ENCODE measurements at places on chromosomes 3 and 15.

DNA sequence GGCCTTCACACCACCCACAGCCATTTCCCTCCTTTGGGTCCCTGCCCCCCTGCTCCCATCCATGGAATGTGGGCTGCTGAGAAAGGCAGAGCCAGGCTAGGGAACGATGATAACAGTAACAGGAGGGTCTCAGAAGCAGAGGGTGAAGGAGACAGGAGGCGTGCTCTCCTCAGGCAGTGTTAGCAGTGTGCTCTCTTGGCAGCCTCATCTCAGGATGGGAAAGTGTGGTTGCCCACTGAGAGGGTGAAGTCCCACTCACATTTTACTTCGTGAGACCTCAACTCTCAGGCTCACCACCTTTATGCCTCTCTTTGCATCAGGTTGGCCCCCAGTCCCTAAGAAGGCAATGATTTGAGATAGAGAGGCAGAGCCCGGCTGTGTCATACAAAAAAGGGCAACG, 24.5 kb downstream of the TIGIT start:
- H3K27me3 ChIP-seq = no peaks in the 10 kb centered on the region
- peaks cover 52% of the 10 kb centered on the region for H3K4me1 ChIP-seq

GRCh38 chr3:126155280-126155640, 25.1 kb downstream of the ALDH1L1 start:
- H3K27me3 ChIP-seq = no peaks in the 10 kb centered on the region
- no peak overlapping the region for H3K4me3 ChIP-seq
- H3K36me3 ChIP-seq = no peaks in the 10 kb centered on the region
- no peak overlapping the region for H3K27ac ChIP-seq
- DNase-seq = no peak
- H3K4me1 ChIP-seq = no peaks in the 10 kb centered on the region

DNA sequence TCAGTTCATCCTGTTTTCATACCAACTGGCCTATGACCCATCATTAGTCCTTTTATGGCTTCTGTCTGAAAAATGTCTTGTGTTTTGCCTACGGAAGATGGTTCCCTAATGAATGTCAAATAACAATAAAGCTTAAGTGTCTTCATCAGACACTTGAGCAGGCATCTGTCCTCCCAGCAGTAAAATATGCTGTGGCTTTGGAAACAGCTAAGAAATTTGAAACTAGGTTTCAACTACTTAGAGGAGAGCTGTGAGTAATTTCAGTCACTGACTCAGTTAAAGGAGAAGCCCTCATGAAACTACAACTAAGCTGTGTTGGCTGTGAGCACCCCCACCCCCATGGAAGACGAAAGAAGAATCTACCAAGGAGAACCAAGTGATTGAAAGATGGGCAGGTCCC, 409.4 kb upstream of the PPP2R3A start:
- H3K36me3 ChIP-seq = no peaks in the 10 kb centered on the region
- no peaks in the 10 kb centered on the region for H3K4me1 ChIP-seq
- no peak overlapping the region for H3K27ac ChIP-seq
- H3K4me3 ChIP-seq = no peak overlapping the region
- DNase-seq = no peak

GRCh38 chr3:196124608-196125007, 42.7 kb upstream of the TFRC start:
- no peaks in the 10 kb centered on the region for H3K27me3 ChIP-seq
- peaks cover 2% of the 10 kb centered on the region for H3K36me3 ChIP-seq
- no peak overlapping the region for H3K27ac ChIP-seq
- DNase-seq = no peak
- peaks cover 66% of the 10 kb centered on the region for H3K4me1 ChIP-seq

GRCh38 chr15:77336006-77336405, 83.9 kb downstream of the PEAK1 start:
- H3K27me3 ChIP-seq = no peaks in the 10 kb centered on the region
- H3K27ac ChIP-seq = no peak overlapping the region
- H3K4me1 ChIP-seq = peaks cover 8% of the 10 kb centered on the region

- H3K27ac ChIP-seq = no peak overlapping the region
- H3K4me1 ChIP-seq = no peaks in the 10 kb centered on the region
- no peak for DNase-seq
- H3K36me3 ChIP-seq = peaks cover 39% of the 10 kb centered on the region
Measured at GRCh38 chr3:12829886-12830784, 11.2 kb downstream of the RPL32 start.

- DNase-seq = no peak
- no peak overlapping the region for H3K27ac ChIP-seq
- H3K27me3 ChIP-seq = no peaks in the 10 kb centered on the region
Measured at GRCh38 chr3:88209356-88209755, 59.6 kb downstream of the C3orf38 start.

DNA sequence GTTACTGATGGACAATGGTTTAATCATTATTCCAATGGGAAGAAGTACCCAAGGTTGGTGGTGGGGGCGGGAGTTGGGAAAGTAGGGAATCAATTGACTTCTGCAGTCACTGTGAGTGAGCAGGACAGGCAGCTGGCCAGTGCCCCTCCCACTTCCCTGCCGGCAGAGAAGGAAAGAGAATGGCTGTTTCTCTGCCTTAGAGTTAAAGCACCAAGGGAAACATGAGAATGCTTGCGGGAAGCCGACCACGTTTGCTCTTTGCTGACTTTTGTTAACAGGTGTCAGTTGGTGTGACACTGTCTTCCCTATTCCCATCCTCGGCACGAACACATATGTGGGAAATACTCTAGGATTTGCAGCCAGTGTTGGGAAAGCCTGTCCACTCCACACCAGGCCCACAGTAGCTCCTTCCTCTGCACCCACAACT, 33.5 kb upstream of the MFSD1 start:
- no peaks in the 10 kb centered on the region for H3K4me1 ChIP-seq
- H3K36me3 ChIP-seq = no peaks in the 10 kb centered on the region
- DNase-seq = no peak
- H3K27ac ChIP-seq = no peak overlapping the region
- H3K27me3 ChIP-seq = no peaks in the 10 kb centered on the region
- no peak overlapping the region for H3K4me3 ChIP-seq

GRCh38 chr3:29978036-29978435, 628.4 kb upstream of the TGFBR2 start:
- H3K4me1 ChIP-seq = no peaks in the 10 kb centered on the region
- no peaks in the 10 kb centered on the region for H3K36me3 ChIP-seq
- H3K4me3 ChIP-seq = no peak overlapping the region
- peaks cover 10% of the 10 kb centered on the region for H3K27me3 ChIP-seq

- DNase-seq = no peak
- H3K4me3 ChIP-seq = no peak overlapping the region
- no peaks in the 10 kb centered on the region for H3K36me3 ChIP-seq
- no peak overlapping the region for H3K27ac ChIP-seq
- no peaks in the 10 kb centered on the region for H3K27me3 ChIP-seq
- H3K4me1 ChIP-seq = no peaks in the 10 kb centered on the region
Measured at GRCh38 chr3:182325213-182325950, 467.9 kb upstream of the ATP11B start.

GRCh38 chr3:32460031-32460749, 42.5 kb downstream of the CMTM6 start:
- peaks cover 33% of the 10 kb centered on the region for H3K4me1 ChIP-seq
- peak overlapping the region; percentile 80 for H3K4me3 ChIP-seq

- no peak overlapping the region for H3K27ac ChIP-seq
- H3K4me3 ChIP-seq = no peak overlapping the region
- no peak for DNase-seq
- no peaks in the 10 kb centered on the region for H3K36me3 ChIP-seq
Measured at GRCh38 chr3:12120374-12121140, 38.2 kb downstream of the TIMP4 start.

DNA sequence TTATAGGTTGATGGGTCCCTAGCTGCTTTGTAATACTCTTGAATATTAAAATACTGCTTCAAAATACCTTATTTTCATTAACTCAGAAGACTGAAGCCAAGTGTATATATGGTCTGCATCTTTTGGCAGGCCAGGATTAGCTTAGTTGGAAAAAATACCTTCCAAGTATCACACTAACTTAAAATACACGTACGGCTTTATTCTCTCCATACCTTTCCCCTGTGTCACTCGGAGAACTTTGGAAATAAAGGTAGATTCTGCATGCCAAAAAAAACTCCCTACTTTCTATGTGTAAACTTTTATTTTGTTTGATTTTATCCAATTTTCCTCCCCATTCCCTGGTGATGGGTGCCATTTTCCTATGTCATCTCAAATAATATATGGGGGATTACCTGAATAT, 422.3 kb upstream of the MDFIC2 start:
- no peak for DNase-seq
- no peak overlapping the region for H3K4me3 ChIP-seq
- no peak overlapping the region for H3K27ac ChIP-seq

DNA sequence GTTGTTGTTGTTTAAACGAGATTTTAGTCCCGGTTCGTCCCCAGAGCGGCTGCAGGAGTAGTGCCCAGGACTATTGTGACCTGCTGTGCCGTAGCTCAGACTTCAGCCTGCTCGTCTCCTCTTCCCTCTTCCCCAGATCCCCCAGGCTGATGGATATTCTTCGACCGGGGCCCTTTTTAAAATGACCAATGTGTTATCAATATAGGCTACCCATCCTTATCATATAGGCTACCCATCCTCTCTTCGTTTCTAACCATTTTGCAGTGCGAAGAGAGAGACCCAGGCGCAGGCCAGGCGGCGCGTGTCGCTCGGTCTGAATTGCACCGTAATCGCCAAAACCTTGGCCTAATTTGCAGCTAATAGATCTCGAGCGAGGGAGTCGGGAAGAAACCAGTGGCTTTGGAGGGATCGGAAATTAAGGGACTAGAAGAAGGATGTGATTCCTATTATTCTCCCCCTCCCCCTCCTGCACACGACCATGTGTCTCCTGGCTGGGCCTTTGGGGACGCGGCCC, 23.0 kb downstream of the NR2F2 start:
- no peak overlapping the region for H3K27ac ChIP-seq
- peaks cover 64% of the 10 kb centered on the region for H3K27me3 ChIP-seq
- peaks cover 8% of the 10 kb centered on the region for H3K36me3 ChIP-seq
- peaks cover 20% of the 10 kb centered on the region for H3K4me1 ChIP-seq
- no peak overlapping the region for H3K4me3 ChIP-seq
- no peak for DNase-seq

- no peak overlapping the region for H3K27ac ChIP-seq
- DNase-seq = no peak
- H3K4me3 ChIP-seq = no peak overlapping the region
- H3K36me3 ChIP-seq = no peaks in the 10 kb centered on the region
- H3K4me1 ChIP-seq = no peaks in the 10 kb centered on the region
- no peaks in the 10 kb centered on the region for H3K27me3 ChIP-seq
Measured at GRCh38 chr3:136994772-136995516, 37.2 kb downstream of the IL20RB start.

DNA sequence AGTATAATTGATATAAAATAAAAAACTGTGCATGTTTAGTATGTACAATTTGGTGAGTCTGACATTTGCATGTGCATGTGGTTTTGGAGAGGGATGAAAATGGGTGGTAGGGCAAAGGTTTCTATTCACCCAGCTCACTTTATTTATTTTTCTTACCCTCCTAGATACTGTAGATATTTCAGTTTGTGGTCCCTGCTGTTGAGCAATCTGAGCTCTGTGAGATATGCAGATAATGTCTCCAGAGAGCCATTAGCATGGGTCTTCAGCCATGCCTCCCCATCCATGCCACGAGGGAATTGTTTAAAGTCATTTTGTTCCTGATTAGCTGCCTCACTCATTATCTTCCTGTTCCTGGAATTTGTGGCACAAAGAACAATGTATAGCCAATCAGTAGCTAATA, 44.4 kb upstream of the B3GALNT1 start:
- H3K4me3 ChIP-seq = no peak overlapping the region
- no peaks in the 10 kb centered on the region for H3K36me3 ChIP-seq
- DNase-seq = no peak

GRCh38 chr3:85210540-85210939, 251.8 kb downstream of the CADM2 start:
- no peaks in the 10 kb centered on the region for H3K4me1 ChIP-seq
- no peak overlapping the region for H3K4me3 ChIP-seq
- no peak overlapping the region for H3K27ac ChIP-seq
- no peak for DNase-seq

- no peaks in the 10 kb centered on the region for H3K36me3 ChIP-seq
- H3K4me1 ChIP-seq = peaks cover 15% of the 10 kb centered on the region
Measured at GRCh38 chr15:98725874-98726273, 77.5 kb downstream of the IGF1R start.

DNA sequence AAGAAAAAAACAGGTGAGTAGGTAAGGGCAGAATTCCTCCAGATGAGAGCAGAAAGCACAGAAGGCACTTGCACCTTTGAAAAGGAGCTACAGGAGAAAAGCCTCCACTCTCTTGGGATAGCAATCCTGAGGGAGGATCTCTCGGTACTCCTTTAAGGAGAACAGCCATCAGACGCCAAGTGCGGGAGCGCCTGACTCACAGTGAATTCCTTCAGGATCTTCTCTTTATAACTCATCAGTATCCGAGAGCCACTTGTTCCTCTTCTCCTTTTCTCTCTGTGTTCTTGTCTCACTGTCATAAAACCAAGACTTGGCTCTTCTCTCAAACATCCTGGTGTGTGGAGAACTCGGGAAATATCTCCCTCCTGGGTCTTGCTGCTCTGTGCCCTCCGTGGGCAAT, 10.1 kb upstream of the GOLGA8J start:
- H3K36me3 ChIP-seq = no peaks in the 10 kb centered on the region
- H3K4me1 ChIP-seq = no peaks in the 10 kb centered on the region
- H3K27me3 ChIP-seq = peaks cover 5% of the 10 kb centered on the region
- H3K27ac ChIP-seq = no peak overlapping the region
- no peak for DNase-seq

DNA sequence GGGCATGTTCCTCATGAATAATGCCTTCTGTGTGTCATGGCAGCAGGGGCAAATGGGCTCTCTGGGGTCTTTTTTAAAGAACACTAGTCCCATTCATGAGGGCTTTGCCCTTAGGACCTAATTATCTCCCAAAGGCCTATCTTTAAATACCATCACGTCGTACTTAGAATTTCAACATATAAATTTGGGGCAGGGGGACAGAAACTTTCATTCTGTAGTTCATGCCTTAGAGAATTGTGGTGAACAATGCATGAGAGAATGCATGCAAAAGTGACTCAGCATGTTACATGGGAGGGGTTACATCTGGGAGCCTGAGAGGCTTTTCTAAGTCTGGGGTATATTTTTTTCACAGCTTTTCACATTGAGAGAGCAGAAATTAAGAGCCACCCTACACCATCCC, 208.5 kb upstream of the ROPN1 start:
- DNase-seq = no peak
- H3K4me3 ChIP-seq = no peak overlapping the region
- no peak overlapping the region for H3K27ac ChIP-seq
- H3K36me3 ChIP-seq = no peaks in the 10 kb centered on the region
- H3K4me1 ChIP-seq = no peaks in the 10 kb centered on the region
- peaks cover 10% of the 10 kb centered on the region for H3K27me3 ChIP-seq

GRCh38 chr3:11187681-11188080, 33.4 kb downstream of the HRH1 start:
- no peak overlapping the region for H3K4me3 ChIP-seq
- no peak for DNase-seq
- no peaks in the 10 kb centered on the region for H3K36me3 ChIP-seq
- H3K4me1 ChIP-seq = no peaks in the 10 kb centered on the region
- no peak overlapping the region for H3K27ac ChIP-seq

- peaks cover 8% of the 10 kb centered on the region for H3K27me3 ChIP-seq
- peak within 1 kb of the TSS; percentile 92 for H3K27ac ChIP-seq
- peaks cover 18% of the 10 kb centered on the region for H3K36me3 ChIP-seq
- peaks cover 52% of the 10 kb centered on the region for H3K4me1 ChIP-seq
Measured at GRCh38 chr15:34583399-34584329, at the start of gene GOLGA8B. GOLGA8B (minus strand) TSS chr15:34583651; CDS start chr15:34535912, 47,739 bp downstream.

GRCh38 chr15:100689131-100689899, 86.9 kb downstream of the ASB7 start:
- no peaks in the 10 kb centered on the region for H3K36me3 ChIP-seq
- no peaks in the 10 kb centered on the region for H3K27me3 ChIP-seq
